ENCODE measurements at places on chromosomes 7 and 10. TPM values are rescaled to one million over a fixed set of nuclear protein-coding genes. Genes with fewer than 3 reads are reported as not detected.

The NEUROD6 gene
- total RNA-seq = not detected

The PHTF2 gene
- total RNA-seq = 9.2 TPM

The FAM237B gene
- not detected for total RNA-seq

The LLCFC1 gene
- total RNA-seq = not detected

The WDR86 gene
- 0.11 TPM for total RNA-seq

The PANK1 gene
- total RNA-seq = 46.5 TPM

The PTF1A gene
- not detected for total RNA-seq

The ANKRD2 gene
- not detected for total RNA-seq

The PIK3AP1 gene
- total RNA-seq = 18.5 TPM

The UNCX gene
- total RNA-seq = not detected

The PALD1 gene
- 0.07 TPM for total RNA-seq

The AASS gene
- 43.9 TPM for total RNA-seq

The LOXL4 gene
- 8.8 TPM for total RNA-seq

The SAP25 gene
- total RNA-seq = not detected

The CCSER2 gene
- total RNA-seq = 17.4 TPM

The MOGAT3 gene
- 22.5 TPM for total RNA-seq

The TMEM213 gene
- not detected for total RNA-seq

The PSD gene
- total RNA-seq = 0.11 TPM

The SFR1 gene
- total RNA-seq = 6.1 TPM

The AS3MT gene
- total RNA-seq = 27.3 TPM

The EMX2 gene
- not detected for total RNA-seq

The AOAH gene
- not detected for total RNA-seq

The SLC18A2 gene
- total RNA-seq = not detected

The ENO4 gene
- not detected for total RNA-seq

The HMX3 gene
- not detected for total RNA-seq

The TMEM140 gene
- 5.6 TPM for total RNA-seq

The LFNG gene
- total RNA-seq = 0.44 TPM

The ABLIM1 gene
- total RNA-seq = 98.7 TPM

The NPC1L1 gene
- 3.8 TPM for total RNA-seq

The CCDC126 gene
- 8.7 TPM for total RNA-seq

The INTS1 gene
- total RNA-seq = 17.3 TPM

The ALOX5 gene
- not detected for total RNA-seq

The SYT15 gene
- total RNA-seq = 0.38 TPM

The ELMO1 gene
- total RNA-seq = not detected

The CALCR gene
- total RNA-seq = not detected

The DNA2 gene
- total RNA-seq = 27.3 TPM

The ENTPD1 gene
- total RNA-seq = 0.07 TPM

The ITIH5 gene
- 3.5 TPM for total RNA-seq

The SPDYE2B gene
- not detected for total RNA-seq

The CAV2 gene
- total RNA-seq = 0.09 TPM

The MARVELD1 gene
- total RNA-seq = not detected

The C10orf67 gene
- total RNA-seq = not detected

The HOXA9 gene
- total RNA-seq = not detected

The SPAG6 gene
- total RNA-seq = not detected

Measured in HepG2 (cell line).